ENCODE measurements at places on chromosomes 5 and 9.

GRCh38 chr9:79329861-79330260 is 241.9 kb upstream of the TLE4 start:
- DNase-seq, result no peak

DNA sequence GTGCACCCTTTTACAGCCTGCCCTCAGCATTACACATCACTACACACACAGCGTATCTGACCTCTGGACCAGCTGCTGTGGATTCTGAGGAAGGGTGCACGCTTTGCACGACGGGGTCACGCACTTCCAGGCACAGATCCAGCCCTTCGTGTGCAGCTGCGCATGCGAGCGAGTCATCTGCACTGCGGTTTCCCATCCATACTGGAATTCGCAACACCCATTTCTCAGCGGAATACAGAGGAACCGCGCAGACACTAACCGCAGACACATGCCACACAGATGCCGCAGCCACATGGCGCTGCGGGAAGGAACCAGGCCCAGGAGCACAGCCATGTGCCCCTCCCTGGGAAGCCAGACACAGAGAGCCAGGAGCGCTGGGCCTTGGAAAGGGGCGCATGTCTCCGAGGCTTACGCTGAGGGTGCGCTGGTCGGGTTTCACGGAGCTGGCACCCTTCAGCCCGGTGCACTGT is 43.5 kb downstream of the PNPLA7 start:
- peak; percentile 64 for DNase-seq

- peak; percentile 66 for DNase-seq
Measured at GRCh38 chr5:138641547-138642298, 66.5 kb upstream of the HSPA9 start.

- no peak for DNase-seq
Measured at GRCh38 chr5:141512911-141513626, 24.2 kb downstream of the PCDHGC5 start.

GRCh38 chr5:607541-608428 is 4.4 kb upstream of the CEP72 start:
- no peak for DNase-seq

GRCh38 chr5:131787736-131788135 is 9.1 kb downstream of the FNIP1 start:
- DNase-seq, result no peak

DNA sequence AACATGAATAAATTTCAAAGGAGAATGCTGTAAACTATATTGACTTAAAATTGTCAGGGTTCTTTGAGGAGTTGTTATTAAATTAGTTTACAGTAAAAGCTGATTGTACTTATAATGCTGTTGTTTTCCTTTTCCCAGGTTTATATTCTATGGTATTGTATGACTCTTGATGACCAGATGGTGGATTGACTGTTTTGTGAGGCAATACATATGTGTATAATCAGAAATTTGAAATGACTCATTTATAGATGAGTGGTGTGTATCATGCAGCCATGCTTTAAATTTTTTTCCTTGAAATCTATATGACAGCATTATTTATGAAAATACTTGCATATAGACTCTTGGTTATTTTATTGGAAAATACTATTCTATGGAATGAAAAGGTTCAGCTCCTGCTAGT is 195.3 kb downstream of the CNTLN start:
- no peak for DNase-seq

DNA sequence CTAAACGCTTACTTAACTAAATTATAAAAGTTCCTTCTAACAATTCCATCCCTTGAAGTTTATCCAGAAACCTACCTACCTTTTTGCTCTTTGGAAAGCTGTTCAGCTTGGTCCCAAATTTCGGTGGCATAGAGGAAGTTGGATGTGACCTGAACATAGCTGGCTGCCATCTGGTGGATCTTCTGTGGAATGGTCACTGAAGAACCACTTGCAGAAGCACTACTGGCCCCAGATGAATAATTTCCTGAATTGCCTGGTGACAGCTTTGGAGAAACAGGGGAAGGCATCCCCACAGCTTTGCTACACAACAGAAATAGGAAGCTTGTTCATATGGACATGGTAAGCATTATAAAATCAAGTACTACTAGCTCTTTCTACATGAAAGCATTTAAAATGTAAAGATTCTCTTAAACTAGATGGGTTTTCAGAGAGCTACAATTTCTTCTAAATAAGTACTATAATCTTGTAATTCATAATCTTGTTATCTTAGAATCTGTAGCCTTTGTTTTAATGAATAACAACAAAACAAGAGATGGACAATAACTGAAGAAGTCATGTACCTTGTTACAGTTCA is 9.9 kb downstream of the LEAP2 start:
- DNase-seq, result peak; percentile 72

GRCh38 chr5:180315762-180316212 is 23.9 kb upstream of the MAPK9 start:
- peak; percentile 51 for DNase-seq

DNA sequence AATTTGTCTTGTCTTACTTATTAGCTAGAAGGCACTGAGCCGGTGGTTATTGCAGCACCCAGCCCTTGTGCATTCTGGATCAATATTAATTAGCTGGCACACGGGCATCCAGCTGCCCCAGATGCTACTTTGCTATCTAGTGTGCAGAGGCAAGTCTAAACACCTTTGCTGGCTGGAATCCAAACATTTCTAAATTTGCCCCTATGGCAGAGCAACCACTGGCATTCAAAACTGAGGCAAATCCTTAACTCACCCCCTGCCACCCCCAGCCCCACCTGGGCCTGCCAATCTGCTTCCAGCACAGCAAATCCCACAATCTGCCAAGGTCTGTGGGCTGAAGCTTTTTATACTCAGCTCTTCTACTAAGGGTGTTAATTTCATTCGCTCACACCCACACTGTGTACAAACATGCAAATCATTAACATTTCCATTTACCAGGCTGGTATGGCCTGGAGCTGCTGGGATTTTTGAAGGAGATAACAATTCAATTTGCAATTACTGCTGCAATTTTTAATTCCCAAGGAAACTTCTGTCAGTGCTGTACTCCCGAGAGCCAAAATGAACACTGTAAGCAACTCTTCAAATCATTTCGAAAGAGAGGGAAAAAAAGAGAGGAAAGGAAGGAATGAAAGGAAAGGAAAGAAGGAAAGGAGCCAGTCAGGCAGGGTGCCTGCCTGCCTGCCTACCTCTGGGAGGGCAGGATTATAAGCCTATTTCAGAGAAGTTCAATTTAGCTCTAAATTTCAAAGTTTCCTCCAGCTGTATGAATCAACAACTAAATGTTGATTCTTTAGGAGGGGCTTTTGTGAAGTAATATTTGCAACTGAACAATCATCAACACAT is 35.5 kb downstream of the RAPGEF1 start:
- DNase-seq, result no peak

DNA sequence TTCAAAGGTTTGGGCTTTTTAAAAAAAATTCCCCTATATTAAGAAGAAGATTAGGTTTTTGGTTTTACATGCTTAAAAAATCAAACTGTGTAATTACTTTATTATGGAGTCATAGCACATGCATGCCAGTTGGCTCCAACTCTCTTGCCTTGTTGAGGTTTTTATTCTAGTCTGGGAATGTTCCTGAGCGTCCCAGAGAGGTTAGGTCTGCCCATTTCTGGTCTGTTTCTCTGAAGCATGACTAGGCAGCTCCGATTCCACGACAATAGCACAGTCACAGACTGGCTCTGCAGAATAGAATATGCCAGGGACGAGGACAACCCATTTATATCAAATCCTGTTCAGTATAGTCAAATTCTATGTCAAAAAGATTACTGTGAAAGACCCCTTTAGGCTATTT is 217.0 kb downstream of the PCSK5 start:
- DNase-seq, result no peak

GRCh38 chr9:83975300-83975699 is 4.7 kb downstream of the HNRNPK start:
- no peak for DNase-seq

GRCh38 chr5:142981886-142982820 is 212.0 kb downstream of the ARHGAP26 start:
- DNase-seq, result peak; percentile 76

DNA sequence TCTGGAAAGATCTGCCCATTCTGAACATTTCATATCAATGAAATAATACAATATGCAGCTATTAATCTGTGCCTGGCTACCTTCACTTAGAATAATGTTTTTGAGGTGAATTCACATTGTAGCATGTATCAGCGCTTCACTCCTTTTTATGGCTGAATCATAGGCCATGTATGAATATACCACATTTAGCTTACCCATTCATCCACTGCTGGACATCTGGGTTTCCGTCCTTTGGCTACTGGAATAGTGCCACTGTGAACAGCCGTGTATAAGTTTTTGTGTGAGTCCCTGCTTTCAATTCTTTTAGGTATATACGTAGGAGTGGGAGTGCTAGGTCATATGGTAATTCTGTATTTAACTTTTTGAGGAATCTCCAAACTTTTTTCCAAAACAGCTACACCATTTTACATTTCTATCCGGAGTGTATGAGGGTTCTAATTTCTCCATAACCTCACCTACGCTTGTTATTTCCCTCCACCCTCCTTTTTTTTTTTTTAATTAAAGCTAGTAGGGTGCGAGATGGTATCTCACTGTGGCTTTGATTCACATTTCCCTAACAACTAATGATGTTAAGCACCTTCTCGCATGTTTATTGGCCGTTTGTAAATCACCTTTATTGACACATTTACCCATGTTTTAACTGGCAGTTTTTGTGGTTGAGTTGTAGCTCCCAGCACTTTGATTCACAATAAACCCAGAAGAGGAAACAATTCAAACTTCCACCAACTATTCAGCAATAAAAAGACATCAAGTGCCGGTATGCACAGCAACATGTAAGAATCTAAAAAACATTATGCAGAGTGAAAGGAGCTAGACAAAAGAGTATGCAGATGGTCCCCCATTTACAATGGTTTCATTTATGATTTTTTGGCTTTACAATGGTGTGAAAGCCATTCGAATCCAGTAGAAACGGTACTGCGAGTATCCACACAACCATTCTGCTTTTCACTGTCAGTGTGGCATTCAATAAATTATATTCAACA is 8.1 kb downstream of the SEMA4D start:
- no peak for DNase-seq

DNA sequence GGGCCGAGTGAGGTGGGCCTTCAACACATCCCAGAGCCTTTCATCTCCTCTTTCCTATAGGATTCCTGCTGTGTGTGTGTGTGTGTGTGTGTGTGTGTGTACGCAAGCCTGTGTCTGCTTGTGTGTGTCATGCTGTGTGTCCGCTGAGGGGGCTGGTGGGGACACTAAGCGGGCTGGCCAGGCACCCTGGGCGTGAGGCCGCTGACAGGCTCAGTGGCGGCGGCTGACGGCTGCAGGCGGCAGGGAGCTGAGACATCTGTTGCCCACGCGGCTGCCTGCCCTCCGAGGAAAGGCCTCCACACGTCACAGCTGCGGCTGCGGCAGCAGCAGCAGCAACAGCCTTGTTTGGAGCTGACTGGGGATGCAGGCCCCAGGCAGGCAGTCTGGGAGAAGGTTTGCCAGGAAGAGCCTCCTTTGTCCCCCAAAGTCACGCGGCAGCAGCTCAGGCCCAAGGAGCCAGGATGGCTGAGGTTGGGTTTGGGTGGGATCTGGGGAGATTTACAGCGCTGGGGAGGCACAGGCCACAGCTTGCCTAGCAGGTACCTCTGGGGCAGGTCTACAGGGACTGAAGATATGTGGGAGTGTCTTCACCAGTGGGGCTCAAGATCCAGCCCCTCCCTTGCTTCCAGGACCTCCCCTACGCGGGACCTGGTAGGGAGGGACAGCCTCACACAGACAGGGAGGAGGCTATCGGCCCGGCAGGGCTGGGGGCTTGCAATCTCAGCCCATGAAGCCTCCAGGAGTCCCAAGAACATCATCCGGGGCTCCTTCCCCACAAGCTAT is 1.8 kb downstream of the PDLIM4 start:
- no peak for DNase-seq

DNA sequence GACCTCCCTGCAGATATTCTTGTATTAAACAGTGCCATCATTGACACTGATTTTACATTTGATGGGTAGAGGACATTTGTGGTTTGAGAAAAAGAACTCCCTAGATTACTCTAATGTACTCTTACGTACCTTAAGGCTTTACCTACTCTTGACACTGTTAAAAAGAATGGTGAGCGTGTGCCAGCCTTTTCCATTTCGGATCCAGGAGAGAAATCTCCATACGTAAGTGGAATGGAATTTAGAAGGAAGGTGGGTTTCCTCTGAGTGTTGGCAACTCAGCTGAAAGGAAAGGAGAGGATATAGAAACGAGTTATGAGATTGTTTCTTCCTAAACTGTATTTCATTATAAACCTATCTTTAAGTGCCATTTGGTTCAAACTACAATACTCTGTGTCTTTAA is 40.9 kb downstream of the TNPO1 start:
- DNase-seq, result no peak

DNA sequence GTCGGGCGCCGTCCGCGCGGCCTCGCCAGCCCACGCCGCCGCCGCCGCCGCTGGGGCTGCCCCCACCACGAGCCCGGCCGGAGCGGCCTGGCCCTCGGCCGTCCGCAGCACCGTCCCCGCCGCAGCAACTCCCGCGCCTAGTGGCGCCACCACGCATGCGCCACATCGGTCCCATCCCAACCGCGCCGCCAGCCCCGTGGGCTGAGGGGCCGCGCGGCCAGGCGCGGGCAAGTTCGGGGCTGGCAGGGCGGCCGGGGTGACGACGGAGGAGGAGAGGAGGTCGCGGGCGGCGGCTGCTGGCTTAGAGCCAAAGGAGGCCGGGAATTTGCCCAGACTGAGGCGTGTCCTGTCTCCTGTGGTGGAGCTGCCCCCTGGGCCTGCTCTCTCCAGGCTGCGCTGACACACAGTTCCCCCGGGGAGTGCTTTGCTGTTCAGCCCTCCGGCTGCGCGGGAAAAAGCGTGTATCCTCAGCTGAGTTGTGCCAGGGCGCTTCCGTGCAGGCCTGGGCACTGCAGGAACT is at the start of gene TUSC1:
Gene TUSC1 (minus strand): TSS at position 298 of the 520 bp plus-strand sequence. CDS start 132 bp downstream, at position 166.
- DNase-seq, result peak; percentile 88

DNA sequence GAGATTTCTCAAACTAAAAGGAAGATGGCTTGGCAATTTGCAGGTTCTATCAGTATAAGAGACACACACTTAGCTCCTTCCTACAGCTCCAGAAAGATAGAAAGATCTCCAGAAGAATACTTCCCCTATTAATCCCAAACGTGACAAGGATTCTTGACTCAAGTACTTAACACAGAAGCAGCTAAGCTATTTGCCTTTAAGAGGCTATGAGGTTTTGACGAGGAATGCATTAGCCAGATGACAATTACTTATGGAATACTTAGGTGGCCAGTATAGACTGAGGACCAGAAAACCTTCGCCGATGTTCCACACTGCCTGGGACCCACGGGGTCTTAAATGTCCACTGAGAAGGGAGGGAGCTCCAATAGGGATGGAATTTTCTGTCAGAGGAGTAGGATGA is 340.5 kb upstream of the KIF2A start:
- no peak for DNase-seq

All from A172 (cell line).